Fibroblast of the aortic adventitia (primary cell): ENCODE measurements at places on chromosomes 2 and 18. TPM values are rescaled to one million over a fixed set of nuclear protein-coding genes. Genes with fewer than 3 reads are reported as not detected.

The FAM161A gene
- 7.6 and 8.1 TPM in 2 replicates for total RNA-seq

The GAREM1 gene
- 2.4 and 5.5 TPM in 2 replicates for total RNA-seq

The SPC25 gene
- total RNA-seq, result 19.3 TPM in 1 of 2 replicates, not detected in the other

The CRYBA2 gene
- not detected in 2 replicates for total RNA-seq

The AGXT gene
- total RNA-seq, result not detected in 2 replicates

The OTOS gene
- total RNA-seq, result not detected in 2 replicates

The GRB14 gene
- total RNA-seq, result 6.1 and 6.9 TPM in 2 replicates

The SETBP1 gene
- 10.5 and 15.0 TPM in 2 replicates for total RNA-seq

The CRYGA gene
- not detected in 2 replicates for total RNA-seq

The AGAP1 gene
- 9.8 and 12.3 TPM in 2 replicates for total RNA-seq

The OSR1 gene
- total RNA-seq, result 35.8 and 117 TPM in 2 replicates
